Globus pallidus (tissue), 1 donor: ENCODE measurements at places on chromosomes 5 and 9.

GRCh38 chr5:177520916-177521513 lies 4.3 kb upstream of the DDX41 start:
- DNase-seq, result peak; percentile 42

DNA sequence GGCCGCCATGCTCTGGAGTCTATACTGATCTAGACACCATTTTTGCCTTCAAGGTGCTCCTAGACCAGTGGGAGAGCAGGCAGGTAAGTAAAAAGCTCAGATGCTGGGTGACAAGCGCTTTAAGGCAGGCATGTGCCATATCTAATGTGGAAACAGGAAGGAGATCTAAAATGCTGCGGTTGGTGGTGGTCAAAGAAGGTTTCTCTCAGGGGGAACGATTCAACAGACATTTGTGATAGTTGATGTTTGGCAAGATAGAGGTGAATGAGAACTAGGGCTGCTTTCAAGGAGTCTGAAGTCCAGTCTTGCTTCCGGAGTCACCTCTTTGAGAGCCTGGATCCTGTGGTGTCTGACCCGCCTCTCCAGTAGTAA lies 146.2 kb upstream of the KLF4 start:
- DNase-seq, result no peak

- DNase-seq, result no peak
These were observed 25.9 kb upstream of the GABRP start for GRCh38 chr5:170757669-170758068.

DNA sequence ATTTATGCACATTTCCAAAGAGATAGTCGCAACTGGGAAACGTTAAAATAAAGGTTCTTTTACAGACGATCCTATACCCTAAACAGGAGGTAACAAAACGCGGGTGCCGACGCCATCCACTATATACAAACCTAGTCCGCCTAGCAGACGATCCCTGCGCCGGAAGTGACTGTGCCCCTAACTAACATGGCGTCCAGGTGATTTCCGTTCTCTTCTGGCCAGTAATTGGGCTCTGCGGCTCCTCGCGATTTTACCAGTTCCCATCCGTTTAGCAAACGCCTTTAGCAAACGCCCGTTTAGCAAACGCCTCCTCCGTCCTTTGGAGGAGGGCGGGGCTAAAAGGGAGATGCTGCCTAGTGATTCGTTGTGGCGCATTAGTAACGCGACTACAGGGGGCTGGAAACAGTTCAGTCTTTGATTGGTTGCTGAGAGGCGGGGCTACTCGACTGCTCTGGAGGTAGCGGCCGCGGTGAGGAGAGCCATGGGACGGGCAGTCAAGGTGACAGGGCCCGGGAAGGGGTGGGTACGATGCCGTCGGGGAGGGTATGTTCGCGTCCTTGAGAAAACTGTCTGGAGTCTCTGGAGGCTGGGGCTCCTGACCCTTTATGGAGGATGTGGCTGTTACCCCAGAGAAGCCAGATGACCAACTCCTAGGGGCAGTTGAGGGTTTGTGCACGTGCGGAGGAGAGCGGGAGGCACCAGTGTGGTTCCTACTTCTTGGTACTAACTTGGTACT lies at the start of gene LYRM7:
Gene LYRM7, plus strand, starts transcription at position 405 of the 736 bp plus-strand sequence. Its CDS starts 77 bp downstream, at position 482.
- DNase-seq, result peak; percentile 99

DNA sequence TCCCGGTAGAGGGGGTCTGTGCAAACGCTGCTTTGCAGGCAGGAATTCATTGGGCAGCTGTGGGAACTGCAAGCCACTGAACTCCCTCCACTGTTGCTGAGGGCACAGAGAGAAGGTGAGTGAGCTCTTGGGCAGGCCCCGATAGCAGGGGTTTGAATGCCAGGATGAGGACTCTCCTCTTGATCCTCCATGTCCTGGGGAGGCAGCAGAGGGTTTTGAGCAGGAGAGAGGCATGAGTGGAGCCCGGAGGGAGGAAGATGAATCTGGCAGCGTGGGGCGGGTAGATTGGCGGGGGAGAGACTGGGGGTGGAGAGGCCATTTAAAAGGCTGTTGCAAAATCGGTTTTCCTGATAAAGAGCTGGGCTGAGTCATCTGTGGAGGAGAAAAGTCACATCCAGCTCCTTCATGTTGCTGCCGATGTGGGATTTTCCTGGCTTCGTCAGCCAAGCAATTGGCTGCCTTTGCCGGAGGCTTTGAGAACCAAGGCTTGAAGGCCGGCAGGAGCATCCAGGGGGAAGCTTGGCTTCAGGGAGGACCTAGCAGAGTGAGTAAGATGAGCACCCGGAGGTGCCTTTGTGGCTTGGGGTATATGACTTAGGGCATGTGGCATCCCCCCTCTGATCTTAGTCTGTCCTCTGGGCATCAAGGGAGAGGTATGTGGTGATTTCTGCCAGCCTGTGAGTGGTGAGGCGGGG lies at the start of gene SYNPO:
Gene SYNPO, plus strand, starts transcription at position 350 of the 695 bp plus-strand sequence. CDS start 7,616 bp downstream, outside the sequence.
- DNase-seq, result no peak

GRCh38 chr5:5886812-5887486 lies 464.5 kb downstream of the ICE1 start:
- DNase-seq, result no peak

- DNase-seq, result no peak
These were observed 49.1 kb upstream of the GRAMD2B start for GRCh38 chr5:126374109-126374416.

DNA sequence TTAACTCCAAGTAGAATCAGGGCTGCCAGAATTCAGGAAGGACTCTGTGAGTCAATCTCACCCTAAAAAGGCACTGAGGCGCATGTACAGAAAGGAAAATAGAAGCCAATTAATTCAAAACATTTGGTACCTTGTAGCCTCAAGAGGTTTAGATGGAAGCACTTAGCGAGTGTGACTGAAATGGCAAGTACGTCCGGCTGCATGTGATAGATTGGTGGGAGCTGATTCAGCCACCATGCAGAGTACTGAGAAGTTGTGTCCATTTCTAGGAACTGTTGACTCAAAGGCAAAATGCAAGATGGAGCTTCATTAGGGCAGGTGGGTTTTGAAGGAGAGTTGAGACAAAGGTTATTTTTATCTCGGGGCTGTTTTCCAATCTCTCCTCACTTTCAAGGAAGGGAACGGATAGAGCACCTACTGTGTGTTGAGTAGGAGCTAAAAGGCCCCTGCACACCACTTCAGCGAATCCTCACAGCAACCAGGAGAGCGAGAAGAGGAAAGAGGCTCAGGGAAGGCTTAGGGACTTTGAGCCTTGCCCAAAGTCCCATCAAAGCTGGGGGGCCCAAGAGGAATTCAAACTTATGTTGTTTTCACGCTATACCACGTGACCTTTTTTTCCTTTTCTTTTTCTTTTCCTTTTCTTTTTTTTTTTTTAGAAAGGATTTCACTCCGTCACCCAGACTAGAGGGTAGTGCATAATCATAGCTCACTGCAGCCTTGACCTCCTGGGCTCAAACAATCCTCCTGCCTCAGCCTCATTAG lies 34.6 kb upstream of the CPEB4 start:
- no peak for DNase-seq

DNA sequence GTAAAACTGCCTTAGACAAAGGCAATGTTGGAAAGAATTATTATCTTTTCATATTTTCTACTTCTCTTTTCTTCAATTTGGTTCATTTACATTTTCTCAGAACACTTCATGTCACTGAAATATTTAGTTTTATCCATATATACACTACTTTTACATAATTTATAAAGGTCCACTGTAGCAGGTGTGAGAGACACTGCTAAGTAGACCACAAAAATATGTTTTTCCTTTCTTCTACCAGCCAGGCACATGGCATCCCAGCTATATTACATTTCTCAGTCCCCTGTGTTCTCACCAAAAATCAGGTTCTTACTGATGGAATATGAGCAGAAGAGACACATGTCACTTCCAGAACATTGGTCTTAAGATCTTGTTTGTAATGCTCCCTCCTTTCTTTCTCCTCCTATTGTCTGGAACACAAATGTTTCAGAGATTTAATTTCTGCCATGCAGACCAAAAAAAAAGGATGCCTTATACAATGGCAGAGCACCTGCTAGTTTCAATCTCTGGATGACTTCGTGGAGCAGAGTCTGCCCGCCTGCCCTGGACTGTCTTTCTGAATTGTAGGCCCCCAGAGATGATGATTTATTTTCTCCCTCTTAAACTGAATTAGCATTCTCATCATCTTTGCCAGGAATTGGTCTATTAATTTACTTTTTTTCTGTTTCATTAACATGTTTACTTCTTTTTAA lies 125.4 kb upstream of the ACOT12 start:
- DNase-seq, result no peak

DNA sequence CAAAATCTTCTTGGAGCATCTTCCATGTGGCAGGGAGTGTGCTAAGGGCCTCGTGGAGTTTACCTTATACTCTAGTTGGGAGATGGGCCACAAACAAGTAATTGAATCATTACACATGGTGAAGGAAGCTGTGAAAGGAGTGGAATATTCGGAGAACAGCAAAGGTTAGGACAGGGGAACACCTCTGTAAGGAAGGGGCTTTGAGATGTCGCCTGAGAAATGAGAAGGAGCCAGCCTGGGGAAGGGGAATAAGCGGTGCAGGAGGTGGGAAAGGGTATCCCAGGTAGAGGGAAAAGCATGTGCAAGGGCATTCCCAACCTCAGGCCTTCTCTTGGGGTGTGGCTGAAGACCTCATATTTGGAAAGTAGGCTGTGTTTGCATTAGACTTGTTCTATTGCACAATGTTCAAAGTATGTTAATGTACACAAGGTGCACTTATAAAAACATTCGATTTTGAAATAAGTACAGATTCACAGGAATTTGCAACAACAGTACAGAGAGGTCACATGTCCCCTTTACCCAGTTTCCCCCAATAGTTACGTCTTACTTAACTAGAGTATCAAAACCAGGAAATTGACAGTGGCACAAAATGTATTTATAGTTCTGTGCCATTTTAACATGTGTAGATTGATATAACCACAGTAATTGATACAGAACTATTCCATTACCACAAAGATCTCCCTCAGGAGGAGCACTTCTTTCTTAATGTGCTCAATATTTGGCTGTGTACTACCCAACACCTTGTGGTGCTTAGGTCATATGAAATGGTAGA lies 2.4 kb upstream of the STOM start:
- DNase-seq, result no peak

DNA sequence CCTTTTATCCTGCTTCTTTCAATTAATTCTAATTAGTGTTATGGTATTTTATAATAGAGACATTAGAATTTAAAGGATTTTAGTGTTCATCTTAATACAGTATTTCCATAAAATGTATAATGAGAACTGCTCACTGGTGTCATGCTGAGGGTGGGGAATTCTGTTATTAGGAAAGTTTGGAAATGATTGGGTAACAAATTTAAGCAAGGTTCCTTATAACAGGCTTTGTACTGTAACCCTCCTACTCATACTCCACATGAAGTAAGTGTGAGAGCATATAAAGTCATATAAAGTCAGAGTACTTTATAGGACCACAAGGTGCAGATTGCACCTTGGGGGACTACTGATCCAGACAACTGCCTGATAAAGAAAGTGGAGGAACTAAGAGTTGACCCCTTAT lies 42.2 kb downstream of the SV2C start:
- no peak for DNase-seq

DNA sequence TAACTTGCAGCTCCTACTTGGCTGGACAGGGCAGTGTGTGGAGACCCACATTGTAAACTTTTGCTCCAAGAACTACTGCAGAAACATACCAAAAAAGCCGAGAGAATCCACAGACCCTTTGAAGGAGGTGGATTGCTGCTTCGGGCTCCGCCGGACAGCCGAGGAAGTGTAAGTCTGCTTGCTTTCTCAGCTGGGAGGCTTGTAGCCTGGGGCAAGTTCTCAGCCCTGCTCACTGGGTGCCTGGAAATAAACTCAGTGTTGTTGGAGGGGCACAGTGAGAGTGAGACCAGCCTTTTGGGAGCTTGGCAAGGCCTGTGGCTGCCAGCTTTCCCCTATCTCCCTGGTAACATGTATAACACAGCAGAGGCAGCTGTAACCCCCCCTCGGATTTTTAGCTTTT lies 215.6 kb downstream of the SYK start:
- DNase-seq, result no peak

DNA sequence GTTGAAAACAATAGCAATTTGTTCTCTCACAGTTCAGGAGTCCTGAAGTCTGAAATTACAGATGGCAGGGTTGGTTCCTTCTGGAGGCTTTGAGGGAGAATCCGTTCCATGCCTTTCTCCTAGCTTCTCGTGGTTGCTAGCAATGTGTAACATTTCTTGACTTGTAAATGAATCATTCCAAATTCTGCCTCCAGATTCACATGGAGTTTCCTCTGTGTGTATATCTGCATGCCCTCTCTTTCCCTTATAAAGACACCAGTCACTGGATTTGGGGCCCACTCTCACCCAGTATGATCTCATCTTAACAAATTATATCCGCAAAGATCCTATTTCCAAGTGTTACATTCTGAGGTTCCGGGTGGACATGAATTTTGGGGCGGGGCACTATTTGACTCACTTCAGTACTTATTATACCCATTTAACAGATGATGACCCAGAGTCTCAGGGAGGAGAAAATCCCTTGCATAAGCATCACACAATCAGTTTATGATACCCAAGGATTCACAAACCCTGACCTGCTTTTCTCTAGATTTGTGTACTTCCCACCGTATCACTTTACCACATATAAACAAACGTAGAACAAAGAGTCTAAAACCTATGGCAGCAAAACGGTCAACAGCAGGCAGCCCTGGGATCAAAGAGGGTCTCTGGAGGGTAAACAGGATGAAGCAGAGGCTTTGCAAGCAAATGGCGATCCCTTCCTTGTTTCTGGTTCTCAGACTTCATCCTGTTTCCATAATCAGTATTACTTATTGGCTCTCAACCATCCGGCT lies 93.7 kb downstream of the C9orf152 start:
- no peak for DNase-seq

DNA sequence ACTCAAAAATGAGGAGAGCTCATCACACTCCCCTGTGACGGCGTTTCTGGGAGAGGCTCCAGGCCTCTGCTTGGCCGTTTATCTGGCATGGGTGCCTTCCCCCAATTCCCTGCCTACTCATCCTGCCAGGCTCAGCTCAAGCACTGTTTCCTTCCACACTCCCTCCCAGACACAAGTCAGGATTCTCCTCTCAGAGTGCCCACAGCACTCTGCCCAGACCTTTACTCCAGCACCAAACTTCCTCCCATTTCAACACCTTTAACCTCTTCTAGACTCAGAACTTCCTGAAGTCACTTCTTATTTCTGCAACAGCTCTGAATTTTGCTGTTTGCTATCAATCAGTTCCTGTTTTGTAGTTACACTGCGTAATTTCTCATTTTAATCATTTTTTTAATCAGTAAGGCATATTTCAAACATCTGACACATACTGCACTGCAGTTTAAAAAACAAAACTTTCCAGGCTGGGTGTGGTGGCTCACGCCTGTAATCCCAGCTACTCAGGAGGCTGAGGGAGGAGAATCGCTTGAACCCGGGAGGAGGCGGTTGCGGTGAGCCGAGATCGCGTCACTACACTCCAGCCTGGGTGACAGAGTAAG lies 16.0 kb downstream of the TRMO start:
- DNase-seq, result peak; percentile 54

DNA sequence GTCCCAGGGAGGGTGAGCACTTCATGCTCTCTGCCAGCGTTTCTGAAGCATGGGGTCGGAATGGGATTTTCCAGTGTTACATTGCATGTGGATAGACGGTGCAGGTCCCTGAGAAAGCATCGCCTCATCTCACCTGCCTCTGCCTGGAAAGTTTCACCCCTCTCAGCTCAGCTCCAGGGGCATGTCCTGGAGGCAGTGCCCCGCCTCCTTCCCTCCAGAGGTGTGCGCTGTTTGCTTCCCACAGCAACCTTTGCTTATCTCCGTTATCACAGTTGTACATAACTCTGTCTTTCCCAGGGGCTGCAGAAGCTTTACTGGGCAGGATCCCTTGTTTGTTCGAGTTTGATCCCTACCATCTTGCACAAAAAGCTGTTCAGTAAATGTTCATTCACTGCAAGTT lies 10.7 kb upstream of the CREBRF start:
- no peak for DNase-seq
